ENCODE measurements at places on chromosomes 1 and 21. TPM values are rescaled to one million over a fixed set of nuclear protein-coding genes. Genes with fewer than 3 reads are reported as not detected.

Gene DCDC2B
- not detected for total RNA-seq

Gene UBL4B
- not detected for total RNA-seq

Gene TMPRSS15
- not detected for total RNA-seq

Gene KLHL20
- total RNA-seq: 13.7 TPM

Gene FMO3
- total RNA-seq: not detected

Measured in A549 treated with dexamethasone at 1 μM for 4 hours (cell line).